CD4-positive, alpha-beta T cell (primary cell): ENCODE measurements at places on chromosomes 12 and 14.

DNA sequence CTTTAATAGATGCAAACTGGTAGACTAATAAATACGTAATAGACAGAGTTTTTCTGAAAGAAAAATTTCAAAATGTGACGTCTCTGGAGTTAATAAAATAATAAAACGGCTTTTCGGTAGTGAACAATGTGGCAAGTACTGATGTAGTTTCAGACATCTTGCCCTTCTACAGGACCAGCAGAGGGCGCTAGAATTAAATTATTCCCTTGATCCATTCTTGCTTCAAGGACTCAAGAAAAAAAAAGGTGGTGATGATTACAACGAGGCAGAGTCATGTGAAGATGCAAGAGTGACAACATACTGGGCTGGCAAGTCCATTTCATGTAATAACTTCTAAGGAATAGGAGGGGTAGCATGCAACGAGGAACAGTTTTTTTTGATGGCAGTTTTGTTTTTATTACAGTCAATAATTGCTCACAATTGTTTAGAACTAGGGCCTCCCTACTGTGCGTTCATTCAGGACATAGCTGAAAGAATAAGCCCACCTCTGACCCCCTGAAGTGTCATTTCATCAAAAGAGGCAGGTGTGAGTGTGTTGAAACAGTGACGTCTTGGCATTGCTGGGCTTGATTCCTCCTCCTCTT lies 101.0 kb upstream of the GZMB start:
- H3K27ac ChIP-seq, result no peak overlapping the region
- peak; percentile 57 for DNase-seq
- H3K36me3 ChIP-seq, result no peaks in the 10 kb centered on the region
- no peaks in the 10 kb centered on the region for H3K27me3 ChIP-seq

- no peaks in the 10 kb centered on the region for H3K4me1 ChIP-seq
- H3K27me3 ChIP-seq, result peaks cover 3% of the 10 kb centered on the region
- no peaks in the 10 kb centered on the region for H3K36me3 ChIP-seq
- H3K4me3 ChIP-seq, result no peak overlapping the region
- DNase-seq, result no peak
These were observed 32.2 kb upstream of the BHLHE41 start for GRCh38 chr12:26157001-26157400.

- no peak for DNase-seq
- no peak overlapping the region for H3K4me3 ChIP-seq
- H3K36me3 ChIP-seq, result no peaks in the 10 kb centered on the region
- H3K4me1 ChIP-seq, result no peaks in the 10 kb centered on the region
- H3K27me3 ChIP-seq, result no peaks in the 10 kb centered on the region
These were observed 43.4 kb upstream of the SPTLC2 start for GRCh38 chr14:77659831-77660230.

DNA sequence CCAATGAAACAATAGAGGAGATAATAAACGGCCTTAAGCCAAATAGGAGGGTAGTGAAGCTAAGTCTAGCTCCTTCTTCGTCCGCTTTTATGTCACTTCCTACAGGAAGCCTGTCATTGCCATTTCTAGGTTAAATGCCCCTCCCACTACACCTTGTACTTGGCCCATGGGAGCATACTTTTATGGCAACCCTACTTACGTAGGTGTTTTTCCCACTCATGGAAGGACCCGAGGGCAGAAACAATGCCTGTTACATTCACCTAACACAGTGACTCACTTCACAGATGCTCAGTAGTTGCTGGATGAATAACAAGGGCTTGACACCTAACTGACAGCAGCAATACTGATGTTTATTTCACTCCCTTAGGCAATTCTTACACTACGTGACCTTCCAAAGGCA lies 44.5 kb downstream of the ALKBH1 start:
- no peak overlapping the region for H3K27ac ChIP-seq
- H3K36me3 ChIP-seq, result no peaks in the 10 kb centered on the region
- no peaks in the 10 kb centered on the region for H3K4me1 ChIP-seq
- H3K27me3 ChIP-seq, result no peaks in the 10 kb centered on the region
- DNase-seq, result no peak

GRCh38 chr12:50785406-50786001 lies 21.6 kb downstream of the ATF1 start:
- H3K27ac ChIP-seq, result no peak overlapping the region
- no peak overlapping the region for H3K4me3 ChIP-seq
- peaks cover 28% of the 10 kb centered on the region for H3K36me3 ChIP-seq
- H3K27me3 ChIP-seq, result no peaks in the 10 kb centered on the region
- no peak for DNase-seq
- peaks cover 6% of the 10 kb centered on the region for H3K4me1 ChIP-seq

- DNase-seq, result no peak
- no peak overlapping the region for H3K27ac ChIP-seq
- no peaks in the 10 kb centered on the region for H3K4me1 ChIP-seq
- H3K36me3 ChIP-seq, result no peaks in the 10 kb centered on the region
- no peaks in the 10 kb centered on the region for H3K27me3 ChIP-seq
These were observed 105.2 kb downstream of the DICER1 start for GRCh38 chr14:95052016-95052585.
